Osteocyte (in vitro differentiated cells): ENCODE measurements at places on chromosomes 7 and 10. TPM values are rescaled to one million over a fixed set of nuclear protein-coding genes. Genes with fewer than 3 reads are reported as not detected.

DNA sequence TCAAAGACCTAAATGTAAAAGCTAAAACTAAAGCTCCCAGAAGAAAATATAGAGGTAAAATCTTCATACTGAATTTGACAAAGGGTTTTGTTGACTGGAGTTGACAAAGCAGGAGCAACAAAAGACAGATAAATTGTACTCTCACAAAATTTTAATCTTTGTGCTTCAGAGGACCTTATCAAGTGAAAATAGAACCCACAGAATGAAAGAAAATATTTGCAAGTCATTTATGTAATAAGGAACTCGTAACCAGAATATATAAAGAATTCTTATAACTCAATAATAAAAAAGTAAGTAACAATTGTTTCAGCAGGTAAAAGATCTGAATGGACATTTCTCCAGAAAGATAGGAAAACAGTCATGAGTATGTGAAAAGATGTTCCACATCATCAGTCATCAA is 62.0 kb upstream of the SRRM3 start:
- DNase-seq: no peak

The PTPRN2 gene
- 0.50 and 0.59 TPM in 2 replicates for total RNA-seq

DNA sequence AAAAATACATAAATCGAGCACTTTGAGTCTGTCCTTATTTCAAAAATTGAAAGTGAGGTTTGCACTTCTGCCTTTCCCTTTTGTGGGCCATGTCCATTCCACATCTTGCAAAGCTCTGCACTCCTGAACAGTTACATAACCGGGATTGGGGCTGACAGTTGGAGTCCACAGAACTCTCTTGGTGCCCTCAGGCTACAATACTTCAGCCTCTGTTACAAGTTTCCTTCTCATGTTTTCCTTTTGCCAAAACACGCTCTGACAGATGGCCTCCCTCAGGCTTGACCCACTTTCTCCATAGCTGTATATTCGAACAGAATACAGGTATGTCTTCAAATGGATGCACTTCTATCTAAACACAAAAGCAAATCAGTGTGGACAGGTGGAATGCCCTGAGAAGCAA is 335.9 kb downstream of the WDR37 start:
- DNase-seq: peak; percentile 32

The SLC16A9 gene
- 0.32 and 0.50 TPM in 2 replicates for total RNA-seq

- no peak for DNase-seq
These were observed 28.3 kb downstream of the PALS2 start for GRCh38 chr7:24601600-24601999.

DNA sequence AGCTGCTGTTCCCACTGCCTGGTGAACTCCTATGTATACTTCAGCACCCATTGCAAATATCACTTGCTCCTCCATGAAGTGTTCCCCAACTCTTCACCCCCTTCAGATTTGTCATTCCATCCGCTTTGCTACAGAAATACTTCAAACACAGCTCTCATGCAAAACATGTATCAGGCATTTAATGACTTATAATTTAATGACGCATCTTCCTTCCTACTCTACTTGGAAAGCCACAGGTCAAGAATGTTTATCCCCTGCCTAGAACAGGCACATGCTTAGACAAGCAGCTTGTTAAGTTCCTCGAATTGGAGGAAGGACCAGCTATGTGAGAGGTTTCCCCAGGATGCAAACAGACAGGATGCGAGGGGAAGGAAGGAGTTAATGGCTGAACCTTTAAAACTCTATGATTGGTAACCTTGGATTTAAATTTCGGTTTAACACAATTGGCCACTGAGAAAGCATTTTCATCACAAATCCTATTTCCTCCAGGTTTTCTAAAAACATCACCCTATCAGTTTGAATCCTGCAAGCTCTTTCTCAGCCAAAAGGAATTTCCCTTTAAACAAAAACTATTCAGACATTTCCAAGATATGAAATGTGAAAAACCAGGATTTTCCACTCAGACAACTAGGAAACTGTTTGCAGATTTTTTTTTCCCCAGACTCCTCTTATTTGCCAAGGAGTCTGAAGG is 11.5 kb downstream of the CREB3L2 start:
- DNase-seq: no peak

- no peak for DNase-seq
These were observed 9.8 kb downstream of the RHBDD2 start for GRCh38 chr7:75888464-75889222.

DNA sequence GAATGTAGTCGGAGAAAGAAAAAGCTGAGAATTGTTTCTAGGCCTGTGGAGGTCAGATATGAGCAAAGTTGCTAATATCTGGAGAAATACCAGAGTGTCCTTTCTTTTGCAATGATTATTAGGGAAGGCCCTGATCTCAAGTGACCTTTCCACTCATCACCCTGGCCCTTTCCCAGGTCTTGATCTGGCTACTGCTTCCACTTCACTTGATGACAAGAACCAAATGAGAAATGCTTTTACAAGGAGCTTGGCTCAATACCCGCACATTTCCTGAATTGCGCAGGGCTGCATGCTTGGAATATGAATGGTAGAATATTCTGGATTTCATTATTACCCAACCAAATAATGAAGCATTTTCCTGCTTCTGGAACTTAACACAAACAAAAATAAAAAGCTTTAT is 104.6 kb downstream of the ITGB8 start:
- DNase-seq: no peak

- DNase-seq: no peak
These were observed 82.3 kb upstream of the GTF2I start for GRCh38 chr7:74575083-74575784.

The SPDYE11 gene
- not detected in 2 replicates for total RNA-seq

DNA sequence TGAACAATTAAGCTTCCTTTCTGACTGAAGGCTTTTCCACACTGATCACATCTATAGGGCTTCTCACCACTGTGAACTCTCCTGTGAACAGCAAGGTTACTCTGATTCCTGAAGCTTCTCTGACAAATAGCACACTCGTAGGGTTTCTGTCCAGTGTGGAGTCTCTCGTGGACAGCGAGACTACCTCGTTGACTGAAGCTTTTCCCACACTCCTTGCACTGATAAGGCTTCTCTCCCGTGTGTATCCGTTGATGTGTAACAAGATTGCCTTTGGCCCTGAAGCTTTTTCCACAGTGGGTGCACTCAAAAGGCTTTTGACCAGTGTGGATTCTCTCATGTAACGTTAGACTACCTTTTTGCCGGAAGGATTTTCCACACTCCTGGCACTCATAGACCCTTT is 4.4 kb downstream of the ZNF32 start:
- no peak for DNase-seq
